ENCODE measurements at places on chromosomes 6 and 20.
A peak's percentile ranks its signal among the peaks of the same experiment; 100 is the strongest.

- DNase-seq = no peak
- H3K4me3 ChIP-seq = no peak overlapping the region
- H3K4me1 ChIP-seq = peaks cover 15% of the 10 kb centered on the region
- no peaks in the 10 kb centered on the region for H3K27me3 ChIP-seq
Measured at GRCh38 chr20:21167261-21167660, 41.4 kb downstream of the KIZ start.

GRCh38 chr6:81762606-81763005, 10.1 kb upstream of the TENT5A start:
- no peaks in the 10 kb centered on the region for H3K36me3 ChIP-seq
- no peak overlapping the region for H3K27ac ChIP-seq
- DNase-seq = no peak
- H3K4me3 ChIP-seq = no peak overlapping the region
- no peaks in the 10 kb centered on the region for H3K4me1 ChIP-seq

DNA sequence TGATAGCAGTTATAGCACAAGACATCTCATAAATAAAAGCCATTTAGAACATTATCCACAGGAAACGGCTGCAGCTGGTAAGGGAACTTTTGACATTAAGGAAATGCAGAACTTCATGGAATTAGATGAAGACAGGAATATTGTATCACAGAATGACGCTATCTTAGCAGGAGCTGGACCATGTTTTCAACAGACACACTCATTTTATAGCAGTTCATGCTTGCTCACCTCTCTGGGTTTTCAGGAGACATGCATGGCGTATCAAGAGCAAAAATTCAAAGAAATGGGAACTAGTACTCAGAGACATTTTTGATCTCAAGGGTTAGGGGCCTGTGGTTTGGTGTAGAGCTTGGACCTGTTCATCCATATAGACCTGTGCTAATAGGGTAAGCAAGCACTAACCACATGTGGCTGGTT, 125.0 kb downstream of the FYN start:
- peak overlapping the region; percentile 29 for H3K4me3 ChIP-seq
- H3K27me3 ChIP-seq = no peaks in the 10 kb centered on the region
- H3K4me1 ChIP-seq = peaks cover 95% of the 10 kb centered on the region
- H3K36me3 ChIP-seq = peaks cover 74% of the 10 kb centered on the region
- no peak for DNase-seq

- H3K27ac ChIP-seq = no peak overlapping the region
- no peaks in the 10 kb centered on the region for H3K4me1 ChIP-seq
- H3K36me3 ChIP-seq = peaks cover 5% of the 10 kb centered on the region
- H3K27me3 ChIP-seq = no peaks in the 10 kb centered on the region
- H3K4me3 ChIP-seq = no peak overlapping the region
Measured at GRCh38 chr6:161976553-161976952, 702.7 kb upstream of the AGPAT4 start.

- peaks cover 49% of the 10 kb centered on the region for H3K36me3 ChIP-seq
- H3K4me1 ChIP-seq = peaks cover 63% of the 10 kb centered on the region
- DNase-seq = no peak
- no peak overlapping the region for H3K4me3 ChIP-seq
Measured at GRCh38 chr6:144500892-144501291, 215.8 kb downstream of the UTRN start.

All from central memory CD8-positive, alpha-beta T cell (primary cell).